ENCODE measurements at places on chromosomes 4 and X.

DNA sequence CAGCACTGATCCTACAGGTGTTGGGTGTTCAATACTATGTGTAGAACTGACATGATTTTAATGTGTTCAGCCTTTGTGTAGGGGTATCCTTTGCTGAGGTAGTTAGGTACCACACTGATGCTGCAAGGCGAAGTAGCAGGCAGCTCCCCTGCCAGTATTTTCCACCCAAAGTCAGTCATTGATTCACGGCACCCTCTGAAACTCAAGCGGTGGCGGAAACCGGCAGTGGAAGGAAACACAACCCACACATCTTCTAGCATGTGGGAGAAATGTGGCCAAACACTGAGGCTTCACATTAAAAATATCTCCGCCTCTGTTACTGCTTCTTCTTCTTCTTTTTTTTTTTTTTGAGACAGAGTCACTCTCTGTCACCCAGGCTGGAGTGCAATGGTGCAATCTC is 126.3 kb downstream of the AASDH start:
- DNase-seq, result no peak

- DNase-seq, result no peak
Observed at GRCh38 chrX:34873500-34874225, 68.9 kb upstream of the FAM47B start.

DNA sequence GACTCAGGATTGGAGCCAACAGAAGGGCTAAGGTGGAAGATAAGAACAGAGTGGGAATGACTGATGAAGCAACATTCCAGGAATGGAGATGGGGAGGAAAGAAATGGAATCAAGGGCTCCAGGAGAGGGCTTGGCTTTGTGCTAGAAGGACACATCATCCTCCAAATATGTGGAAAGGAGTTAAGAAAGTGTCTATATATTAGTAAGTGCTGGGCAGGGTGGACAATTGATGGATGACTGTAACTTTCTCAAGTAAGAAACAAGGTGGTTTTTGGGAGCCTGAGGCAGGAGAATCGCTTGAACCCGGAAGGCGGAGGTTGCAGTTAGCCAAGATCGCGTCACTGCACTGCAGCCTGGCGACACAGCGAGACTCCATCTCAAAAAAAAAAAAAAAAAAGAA is 71.6 kb upstream of the NFKB1 start:
- DNase-seq, result no peak

- no peak for DNase-seq
Observed at GRCh38 chrX:140815868-140816267, 106.3 kb downstream of the LINC00632 start.

DNA sequence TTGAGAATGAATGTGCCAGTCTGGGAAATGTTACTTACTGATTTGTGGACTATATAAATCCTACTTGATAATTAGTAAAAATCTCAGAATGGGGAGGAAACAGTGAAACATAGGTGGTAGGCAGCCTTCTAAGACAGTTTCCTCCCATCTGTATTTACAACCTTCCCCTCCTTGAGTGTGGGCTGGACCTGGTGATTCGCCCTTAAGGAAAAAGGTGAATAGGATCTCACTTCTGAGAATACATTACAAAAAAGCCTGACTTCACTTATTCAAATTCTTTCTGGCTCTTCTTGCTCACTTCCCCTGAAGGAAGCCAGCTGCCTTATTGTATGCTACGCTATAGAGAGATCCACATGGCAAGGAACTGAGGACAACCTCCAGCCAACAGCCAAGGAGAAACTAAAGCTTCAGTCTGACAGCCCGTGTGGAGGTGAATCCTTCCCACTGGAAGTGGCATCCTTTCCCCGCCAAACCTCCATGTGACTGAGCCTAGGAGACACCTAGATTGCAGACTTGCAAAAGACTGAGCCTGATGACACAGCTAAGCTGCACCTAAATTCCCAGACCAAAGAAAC is 585.0 kb downstream of the STPG2 start:
- DNase-seq, result no peak

- DNase-seq, result no peak
Observed at GRCh38 chrX:31547816-31548215, 476.0 kb upstream of the FTHL17 start.

GRCh38 chr4:7656244-7656800 is 221.6 kb upstream of the PSAPL1 start:
- DNase-seq, result no peak

DNA sequence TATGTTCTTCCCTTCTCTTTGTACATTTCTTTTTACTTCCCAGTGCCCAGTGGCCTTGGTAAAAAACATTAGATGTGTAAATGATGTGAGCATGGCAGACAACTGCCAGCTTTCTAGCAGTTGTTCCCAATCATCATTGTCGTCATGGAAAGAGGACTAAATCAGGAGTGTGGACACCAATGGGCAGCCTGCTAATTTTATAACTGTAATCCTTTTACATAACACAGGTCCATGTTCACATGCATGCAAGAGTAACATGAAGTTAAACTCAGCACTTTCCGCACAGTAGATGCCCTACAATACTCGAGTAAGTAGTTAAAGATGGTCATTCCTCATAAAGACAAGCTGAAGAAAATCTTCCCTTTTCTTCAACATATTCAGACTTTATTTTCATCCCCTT is 23.4 kb upstream of the G3BP2 start:
- DNase-seq, result no peak

- no peak for DNase-seq
Observed at GRCh38 chrX:72394518-72395170, 88.9 kb upstream of the CITED1 start.

DNA sequence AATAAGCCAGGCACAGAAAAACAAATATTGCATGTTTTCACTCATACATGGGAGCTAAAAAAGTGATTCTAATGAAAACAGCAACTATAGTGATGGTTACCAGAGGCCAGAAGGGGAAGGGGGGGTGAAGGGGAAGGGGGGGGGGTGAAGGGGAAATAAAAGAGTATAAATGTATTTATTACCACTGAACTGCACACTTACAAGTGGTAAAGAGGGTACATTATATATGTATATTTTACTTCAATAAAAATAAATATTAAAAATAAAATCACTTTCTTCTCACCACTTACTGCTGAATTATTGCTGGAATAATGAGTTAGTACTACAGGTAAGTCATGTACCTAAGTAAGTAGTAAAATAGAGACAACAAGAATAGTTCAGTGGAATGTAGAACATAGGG is 2.1 kb upstream of the VCX3B start:
- no peak for DNase-seq

- DNase-seq, result no peak
Observed at GRCh38 chrX:54194982-54195588, 12.0 kb upstream of the FAM120C start.

DNA sequence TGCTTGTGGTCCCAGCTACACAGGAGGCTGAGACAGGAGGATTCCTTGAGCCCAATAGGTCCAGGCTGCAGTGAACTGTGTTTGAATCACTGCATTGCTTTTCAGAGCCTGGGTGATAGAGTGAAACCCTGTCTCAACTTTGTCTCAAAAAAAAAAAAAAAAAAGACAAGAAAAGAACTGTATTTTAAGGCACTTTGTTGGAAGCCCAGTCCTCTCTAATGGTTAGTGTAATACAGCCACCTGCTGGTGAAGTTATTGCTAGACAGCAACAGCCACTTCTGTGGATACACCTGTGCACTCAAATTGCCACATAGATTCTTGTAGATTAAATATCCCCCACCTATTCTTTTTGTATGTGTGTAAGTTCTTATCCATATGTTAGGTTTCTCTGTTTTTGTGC is 10.1 kb upstream of the FGG start:
- DNase-seq, result no peak

DNA sequence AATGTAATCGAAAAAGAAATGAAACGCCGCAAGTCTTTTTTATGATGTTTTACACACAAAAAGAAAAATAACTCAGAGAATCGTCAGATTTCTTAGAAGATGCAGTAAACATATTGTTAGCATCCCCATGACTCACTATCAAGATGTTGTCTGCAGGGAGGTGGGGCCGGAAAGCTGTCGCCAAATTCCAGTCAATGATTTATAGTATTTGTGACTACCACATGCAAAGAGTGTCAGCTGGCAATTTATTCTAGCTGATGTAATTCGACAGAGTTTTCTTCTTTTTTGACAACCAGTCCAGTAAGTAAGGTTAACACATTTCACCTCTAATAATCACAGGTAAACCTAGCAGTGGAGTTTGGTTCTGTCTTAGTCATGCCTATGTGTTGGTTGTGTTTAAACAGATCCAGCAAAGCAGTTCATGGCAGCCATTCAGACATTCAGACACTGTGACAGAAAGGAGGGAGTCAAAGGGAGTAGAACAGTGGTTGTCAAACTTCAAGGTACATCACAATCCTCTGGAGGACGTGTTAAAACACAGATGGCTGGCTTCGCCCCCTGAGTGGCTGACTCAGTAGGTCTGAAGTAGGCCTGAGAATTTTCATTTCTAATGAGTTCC is 19.8 kb upstream of the PPP1R2C start:
- no peak for DNase-seq

DNA sequence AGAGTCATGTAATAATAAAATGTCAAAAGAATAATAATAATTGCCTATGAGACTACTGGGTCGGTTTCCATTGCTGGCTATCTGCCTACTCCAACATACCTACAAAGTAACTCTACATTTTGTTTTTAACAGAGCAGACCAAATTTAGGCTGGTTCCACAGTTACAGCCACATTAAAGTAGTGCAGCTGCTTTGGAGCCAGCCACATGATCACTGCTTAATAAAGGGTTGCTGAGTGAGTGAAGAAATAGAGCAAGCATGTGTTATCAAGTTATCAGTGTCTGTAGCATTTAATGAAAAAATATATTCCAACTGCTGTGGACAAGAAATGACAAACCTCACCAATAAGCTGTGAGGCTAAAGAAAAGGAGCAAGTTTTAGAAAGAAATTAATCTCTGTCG is 782.3 kb downstream of the PCDH18 start:
- no peak for DNase-seq

GRCh38 chrX:136076942-136077341 is 70.4 kb upstream of the FHL1 start:
- no peak for DNase-seq

GRCh38 chr4:120841580-120841979 is 80.9 kb downstream of the PRDM5 start:
- no peak for DNase-seq

DNA sequence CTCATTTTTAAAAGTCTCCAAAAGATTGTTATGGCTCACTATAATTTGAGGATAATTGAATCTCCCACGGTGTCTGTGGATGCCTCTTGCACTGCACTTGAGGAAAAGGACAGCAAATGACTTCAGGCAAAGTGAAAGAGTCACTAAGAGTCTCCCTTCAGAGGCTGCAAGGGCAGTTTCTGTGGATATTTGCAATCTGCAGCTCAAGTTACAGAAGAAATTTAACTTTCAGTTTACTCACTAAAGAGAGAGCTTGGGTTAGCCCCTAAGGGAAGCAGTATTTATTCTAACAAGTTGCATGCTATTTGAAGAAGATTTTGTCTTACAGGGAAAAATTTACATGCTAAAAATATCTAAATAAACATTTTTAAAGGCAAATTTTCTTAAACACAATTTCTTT is 912.0 kb upstream of the TENM3 start:
- DNase-seq, result no peak

GRCh38 chr4:99180382-99181070 is 36.4 kb upstream of the ADH4 start:
- no peak for DNase-seq

- DNase-seq, result no peak
Observed at GRCh38 chr4:163515198-163515597, 20.7 kb downstream of the TMA16 start.

DNA sequence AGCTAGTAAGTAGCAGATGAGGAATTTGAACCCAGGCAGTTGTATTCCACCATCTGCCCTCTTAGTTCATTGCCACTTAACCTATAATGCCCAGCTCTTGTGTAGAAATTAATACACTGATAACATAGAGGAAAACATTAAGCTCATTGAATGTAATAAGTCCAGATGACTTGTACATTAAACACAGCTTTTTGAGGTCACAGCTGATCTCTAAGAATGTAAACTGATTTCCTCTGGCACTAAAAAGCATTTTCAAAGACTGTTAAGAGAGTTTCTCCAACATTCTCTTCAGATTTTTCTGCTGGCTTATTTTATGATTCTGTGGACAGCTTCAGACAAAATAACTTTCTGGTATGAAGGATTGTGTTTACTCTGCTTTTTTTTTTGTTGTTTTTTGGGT is 42.7 kb downstream of the HPRT1 start:
- no peak for DNase-seq

GRCh38 chrX:136802515-136802914 is 21.8 kb upstream of the ARHGEF6 start:
- DNase-seq, result no peak

DNA sequence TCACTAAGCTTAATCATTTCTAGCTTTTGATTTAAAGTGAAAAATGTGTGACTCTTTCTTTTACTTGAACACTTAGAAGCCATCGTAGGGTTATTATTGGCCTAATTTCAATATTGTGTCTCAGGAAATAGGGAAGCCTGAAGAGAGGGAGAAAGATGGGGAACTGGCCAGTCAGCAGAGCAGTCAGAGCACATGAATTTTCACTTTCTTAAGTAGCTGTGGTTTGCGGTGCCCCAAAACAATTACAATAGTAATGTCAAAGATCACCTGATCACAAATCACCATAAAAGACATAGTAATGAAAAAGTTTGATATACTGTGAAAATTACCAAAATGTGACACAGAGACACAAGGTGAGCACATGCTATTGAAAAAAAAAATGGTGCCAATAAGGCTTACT is 45.5 kb downstream of the CENPC start:
- DNase-seq, result no peak

DNA sequence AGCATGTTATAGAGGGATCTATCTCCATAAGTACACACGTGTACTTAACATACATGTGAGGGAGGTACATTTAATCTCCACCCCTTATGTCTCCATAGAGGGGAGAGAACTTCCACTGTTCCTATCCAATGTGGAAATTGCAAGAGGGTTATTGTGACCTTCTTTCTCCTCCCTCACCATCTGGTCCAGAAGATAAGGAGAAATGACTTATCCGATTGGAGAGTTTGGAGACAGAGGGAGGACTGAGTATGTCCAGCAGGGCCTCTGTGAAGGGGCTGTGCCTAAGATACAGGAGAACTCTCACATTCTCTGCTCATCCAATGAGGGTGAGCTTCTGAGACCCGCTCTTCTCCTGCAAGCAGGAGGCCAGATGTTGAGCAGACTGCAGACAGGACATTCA is 113.1 kb downstream of the QDPR start:
- no peak for DNase-seq

DNA sequence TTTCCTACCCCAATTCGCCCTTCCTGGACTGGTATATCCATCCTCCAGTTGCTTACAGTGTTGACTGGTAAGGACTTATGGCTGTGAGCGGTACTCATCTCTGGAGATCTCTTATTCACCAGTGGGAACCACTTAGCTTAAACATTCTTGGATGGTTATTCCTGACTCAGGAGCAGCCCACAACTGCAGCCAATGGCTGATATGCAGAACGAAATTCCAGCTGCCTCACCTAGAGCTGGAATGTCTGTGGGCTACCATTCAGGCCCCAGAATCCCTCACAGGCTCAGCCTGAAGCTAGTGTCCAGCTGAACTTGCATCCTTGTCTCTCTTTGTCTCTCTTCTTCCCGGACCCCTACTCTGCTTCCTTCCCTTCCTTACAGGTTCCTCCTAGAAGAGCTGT is 138.9 kb upstream of the SMIM31 start:
- no peak for DNase-seq

Data from T follicular helper cell (primary cell).